ENCODE measurements at places on chromosomes 3 and 15.
A peak's percentile ranks its signal among the peaks of the same experiment; 100 is the strongest.

- no peak for DNase-seq
Observed at GRCh38 chr3:129623447-129624118, 17.1 kb upstream of the PLXND1 start.

GRCh38 chr3:71168880-71169411, 414.6 kb downstream of the FOXP1 start:
- no peak for DNase-seq

DNA sequence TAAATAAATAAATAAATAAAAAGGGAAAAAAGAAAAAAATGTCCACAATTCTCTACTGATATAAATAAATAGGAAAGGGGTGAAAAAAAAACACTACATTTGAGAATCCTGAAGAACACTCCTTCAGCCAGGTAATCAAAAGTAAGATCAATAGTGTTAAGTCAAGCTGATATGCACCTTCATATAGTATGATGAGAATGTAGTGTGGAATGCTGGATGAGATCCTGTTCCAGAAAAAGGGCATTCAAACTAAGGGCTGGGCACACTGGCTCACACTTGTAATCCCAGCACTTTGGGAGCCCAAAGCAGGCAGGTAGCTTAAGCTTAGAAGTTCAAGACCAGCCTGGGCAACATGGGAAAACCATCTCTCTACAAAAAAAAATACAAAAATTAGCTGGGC, 5.1 kb upstream of the VPS18 start:
- no peak for DNase-seq

DNA sequence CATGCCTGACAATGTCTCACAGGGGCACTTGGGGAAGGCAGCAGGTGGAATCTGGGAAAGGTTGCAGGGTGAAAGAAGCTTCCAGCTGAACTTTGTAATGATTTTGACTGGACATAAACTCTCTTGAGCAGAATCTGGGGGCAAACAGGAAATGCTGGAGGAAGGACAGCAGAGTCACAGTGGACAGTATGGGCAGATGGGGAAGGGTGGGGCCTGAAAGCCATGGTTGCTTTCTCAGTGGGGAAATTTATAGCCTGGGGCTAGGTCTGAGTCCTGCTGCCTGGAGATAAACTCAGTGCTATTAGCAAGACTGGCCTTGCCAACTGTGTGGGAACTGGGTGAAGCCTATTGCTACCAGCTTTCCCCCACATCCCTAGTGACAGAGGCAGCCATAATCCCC, 203.2 kb downstream of the OSBPL10 start:
- DNase-seq, result no peak

DNA sequence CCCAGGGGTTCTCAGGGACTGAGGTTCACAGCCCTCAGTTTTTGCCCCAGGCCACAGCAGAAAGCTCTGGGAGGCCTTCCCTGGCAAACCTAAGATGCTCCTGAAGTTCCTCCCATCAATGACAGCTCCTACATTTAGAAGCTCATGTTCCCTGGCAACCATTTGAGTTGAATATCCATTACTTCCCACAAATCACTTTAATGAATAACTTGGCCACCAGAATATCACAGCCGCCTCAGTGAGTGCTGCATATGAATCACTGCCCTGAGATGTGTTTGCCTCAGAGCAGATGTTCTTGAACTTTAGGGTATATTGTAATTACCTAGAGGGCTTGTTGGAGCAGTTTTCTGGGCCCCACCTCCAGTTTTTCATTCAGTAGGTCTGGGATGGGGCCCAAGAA, 27.4 kb downstream of the SLCO2A1 start:
- no peak for DNase-seq

DNA sequence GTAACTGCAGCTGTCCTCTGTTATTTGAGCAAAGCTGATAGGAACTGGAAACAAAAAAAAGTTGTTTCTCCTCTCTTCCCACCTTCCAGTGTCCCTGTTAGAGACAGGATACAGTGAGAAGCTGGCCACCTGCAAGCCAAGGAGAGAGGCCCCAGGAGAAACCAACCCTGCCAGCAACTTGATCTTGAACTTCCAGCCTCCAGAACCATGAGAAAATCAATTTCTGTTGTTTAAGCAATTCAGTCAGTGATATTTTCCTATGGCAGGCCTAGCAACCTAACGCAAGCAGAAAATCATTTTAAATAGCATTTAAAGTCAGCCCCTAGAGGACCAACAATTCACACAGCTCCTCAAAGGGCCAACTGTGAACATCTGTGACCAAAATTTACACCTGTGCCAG, 291.3 kb downstream of the OXSM start:
- DNase-seq, result no peak

- DNase-seq, result no peak
Observed at GRCh38 chr3:18656410-18656809, 231.3 kb upstream of the SATB1 start.

DNA sequence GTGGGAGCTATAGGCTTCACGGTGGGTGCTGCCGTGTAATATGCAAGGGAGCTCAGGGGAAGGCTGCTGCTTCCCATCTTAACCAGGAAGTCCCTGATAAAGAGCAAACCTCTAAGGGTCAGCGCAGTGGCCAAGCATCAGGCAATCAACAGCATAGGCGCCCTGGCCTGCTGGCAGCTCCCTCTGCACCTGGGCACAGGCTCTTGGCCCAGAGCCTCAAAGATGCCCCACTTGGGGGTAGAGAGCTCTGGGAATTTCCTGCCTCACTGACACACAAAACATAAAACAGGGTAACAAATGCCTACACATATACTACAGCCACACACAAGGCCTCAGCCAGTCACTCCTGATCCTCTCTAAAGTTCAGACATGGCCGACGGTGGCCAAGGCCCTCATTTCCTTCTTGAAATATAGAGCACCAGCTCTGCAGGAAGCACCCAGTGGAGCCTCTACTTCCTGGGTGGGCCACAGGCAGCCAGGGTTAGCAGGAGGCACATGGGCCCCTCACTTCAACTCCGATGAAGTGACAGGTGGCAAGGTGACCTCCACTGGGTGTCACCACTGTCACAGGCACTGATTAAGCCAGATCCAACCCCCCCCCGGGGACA, 20.5 kb downstream of the SLC41A3 start:
- DNase-seq, result no peak

DNA sequence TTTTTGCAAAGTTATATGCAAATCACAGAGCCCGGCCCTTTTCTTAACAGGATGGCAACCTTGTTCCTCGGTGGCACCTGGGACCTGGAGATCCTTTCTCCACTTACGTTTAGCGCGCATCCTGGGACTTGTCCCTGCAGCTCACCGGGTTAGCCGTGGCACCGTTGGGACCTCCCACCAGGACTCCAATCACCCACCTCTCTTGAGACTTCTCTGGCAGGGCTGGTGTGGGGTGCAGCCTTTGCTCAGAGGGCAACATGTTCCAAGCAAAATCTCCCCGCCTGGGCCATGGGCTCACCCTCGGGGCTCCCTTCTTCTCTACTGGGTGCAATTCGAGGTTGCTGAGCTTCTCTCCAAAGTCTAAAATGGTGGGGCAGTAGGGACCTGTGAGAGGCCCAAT, 211.9 kb upstream of the UMPS start:
- DNase-seq, result no peak

GRCh38 chr15:79682285-79682684, 214.5 kb downstream of the MTHFS start:
- DNase-seq, result no peak

- DNase-seq, result no peak
Observed at GRCh38 chr3:139430493-139430892, 41.0 kb upstream of the COPB2 start.

DNA sequence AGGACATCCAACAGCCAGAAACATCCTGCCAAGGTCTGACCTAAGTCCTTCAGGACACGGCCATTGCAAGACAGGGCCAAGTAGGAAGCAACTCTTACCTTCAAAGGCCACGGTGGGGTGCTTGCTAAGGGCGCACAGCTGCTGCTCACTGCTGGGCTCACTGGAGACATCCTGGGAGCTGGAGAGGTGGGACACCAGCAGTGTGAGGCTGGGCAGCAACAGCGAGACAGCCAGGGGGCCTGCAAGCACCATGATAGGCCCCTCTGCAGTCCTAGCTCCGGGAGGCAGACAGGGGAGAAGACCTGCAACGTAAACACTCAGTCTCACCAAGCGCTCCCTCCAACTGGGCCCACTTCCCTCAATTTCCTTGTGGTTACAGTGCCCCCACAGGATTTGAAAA, 79.2 kb downstream of the SEMA5B start:
- no peak for DNase-seq

DNA sequence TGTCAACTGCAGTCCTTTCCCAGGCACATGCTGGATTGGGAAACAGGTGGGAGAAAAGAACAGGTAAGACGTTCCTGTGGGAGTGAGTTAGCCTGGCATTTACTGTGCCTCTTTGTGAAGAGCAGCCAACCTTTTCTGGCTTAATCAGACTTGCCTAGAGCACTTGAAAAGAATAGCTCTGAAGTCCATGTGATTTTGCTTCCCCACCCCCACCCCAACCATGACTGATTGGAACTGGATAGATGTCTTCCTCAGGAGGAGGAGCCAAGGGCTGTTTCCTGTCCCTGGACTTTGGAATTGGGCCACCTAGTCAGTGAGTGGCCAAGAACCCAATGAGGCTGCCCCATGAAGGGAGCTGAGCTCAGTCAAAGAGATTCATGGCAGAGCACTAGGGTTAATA, 4.7 kb upstream of the TMEM41A start:
- DNase-seq, result no peak

DNA sequence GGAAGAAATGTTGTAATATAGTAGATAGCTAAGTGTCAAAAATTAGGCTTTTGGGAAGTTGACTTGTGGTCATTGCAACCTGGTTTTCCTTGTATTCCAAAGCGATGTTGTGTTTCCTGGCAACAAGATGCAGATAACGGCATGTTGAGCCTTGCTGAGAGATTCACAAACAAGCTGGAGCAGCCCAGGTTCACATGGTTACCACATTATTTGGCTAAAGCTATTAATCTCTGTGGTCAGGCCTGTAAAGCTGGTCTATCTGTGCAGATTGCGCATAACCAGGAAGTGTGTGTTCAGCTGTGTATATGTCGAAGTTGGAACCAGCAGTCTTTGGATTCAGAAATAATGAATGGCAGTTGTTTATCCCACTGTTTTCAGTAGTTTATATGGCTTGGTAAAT, 6.6 kb downstream of the TIPARP start:
- no peak for DNase-seq

- no peak for DNase-seq
Observed at GRCh38 chr3:123788710-123789109, 95.4 kb downstream of the MYLK start.

GRCh38 chr15:70569714-70570231, 193.6 kb downstream of the UACA start:
- DNase-seq, result no peak

DNA sequence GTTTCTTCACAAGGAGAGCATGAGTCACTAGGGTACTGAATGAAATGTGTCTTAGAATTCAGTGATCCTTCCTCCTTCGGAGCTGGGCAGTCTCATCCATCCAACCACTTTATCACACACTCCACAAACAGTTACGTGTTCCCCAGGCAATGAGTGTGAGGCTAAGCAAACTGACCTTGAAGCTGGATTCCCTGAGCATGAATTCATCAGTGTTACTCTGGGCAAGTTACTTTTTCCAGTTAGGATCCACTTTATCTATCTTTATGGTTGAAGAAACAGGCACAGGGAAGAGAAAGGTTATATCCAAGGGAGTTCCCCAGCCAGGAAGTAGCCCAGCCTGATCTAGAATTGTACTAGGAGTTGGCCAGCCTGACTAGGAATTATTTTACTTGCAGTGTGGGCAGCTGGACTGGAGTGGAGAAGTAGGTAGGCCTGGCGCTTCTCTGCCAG, 17.1 kb upstream of the GCNT3 start:
- no peak for DNase-seq

GRCh38 chr3:188397766-188398705, 244.1 kb downstream of the LPP start:
- no peak for DNase-seq

GRCh38 chr3:149224736-149225594, 3.3 kb upstream of the CP start:
- DNase-seq, result no peak

GRCh38 chr15:85048430-85048829, 66.8 kb downstream of the PDE8A start:
- DNase-seq, result no peak

- no peak for DNase-seq
Observed at GRCh38 chr3:869269-869668, 223.6 kb upstream of the CNTN6 start.

- DNase-seq, result no peak
Observed at GRCh38 chr3:182909318-182910040, 70.9 kb downstream of the DCUN1D1 start.

- no peak for DNase-seq
Observed at GRCh38 chr3:132119531-132119930, 84.7 kb upstream of the CPNE4 start.

DNA sequence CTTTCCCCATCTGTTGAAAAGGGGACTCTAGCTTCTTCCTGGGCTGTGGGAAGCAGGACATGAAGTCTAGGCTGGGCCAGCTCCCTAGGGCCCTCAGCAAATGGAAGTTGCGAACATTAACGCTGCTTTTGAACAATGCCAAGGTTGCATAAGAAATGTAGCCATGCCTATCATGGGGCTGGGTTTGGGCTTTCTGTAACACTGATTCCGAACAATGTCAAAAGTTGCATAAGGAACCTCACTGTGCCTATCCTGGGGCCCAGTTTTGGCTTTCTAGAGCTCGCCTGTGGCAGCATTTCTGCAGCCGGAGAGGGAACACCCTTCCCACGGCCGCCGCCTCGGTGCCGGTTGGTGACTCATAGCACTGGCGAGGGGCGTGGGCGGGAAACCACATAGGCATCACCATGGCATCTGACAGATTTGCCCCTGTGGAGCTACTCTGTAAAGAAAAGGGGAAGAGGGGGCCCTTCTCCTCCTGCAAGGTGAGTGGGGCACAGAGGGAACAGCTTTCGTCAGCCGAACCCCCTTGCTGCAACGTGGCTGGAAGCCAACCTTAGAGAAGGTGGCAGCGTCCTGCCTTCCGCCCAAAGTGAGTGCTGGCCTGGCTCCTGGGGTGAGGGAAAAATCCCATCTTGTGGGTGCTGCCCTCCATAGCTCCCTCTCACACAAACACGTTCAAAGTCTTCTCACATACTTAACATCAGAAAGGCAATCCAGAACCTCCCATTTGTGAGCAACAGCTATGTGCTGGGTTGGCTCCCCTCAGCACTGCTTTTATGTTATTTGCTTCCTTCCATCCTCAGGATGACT, 46.6 kb upstream of the ATP2B2 start:
- peak; percentile 55 for DNase-seq

DNA sequence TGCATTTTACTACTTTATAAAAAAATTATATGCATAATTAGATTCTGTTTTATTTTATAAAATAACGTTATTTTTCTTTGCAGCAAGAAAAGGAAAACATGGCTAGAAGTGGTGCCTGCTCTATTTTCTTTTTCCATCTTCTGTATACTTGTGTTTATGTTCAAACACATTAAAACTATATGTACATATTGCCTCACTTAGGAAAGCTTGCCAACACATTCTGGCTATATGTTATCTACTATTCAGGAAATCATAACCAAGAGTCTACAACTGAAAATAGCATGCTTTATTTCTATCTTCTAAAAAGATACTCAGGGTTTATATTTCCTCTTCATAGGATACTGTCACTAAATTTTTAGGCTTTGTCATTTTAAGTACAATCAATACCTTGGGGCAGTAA, 90.2 kb upstream of the KCNMB2 start:
- no peak for DNase-seq

- DNase-seq, result no peak
Observed at GRCh38 chr3:160601288-160601687, 35.9 kb upstream of the KPNA4 start.

All from activated T-helper 1 cell treated with Interleukin-2 at 50 U/mL for 16 hours (primary cell).